ENCODE measurements at places on chromosomes 6 and 20.

GRCh38 chr6:11427091-11427722 is 110.3 kb upstream of the TMEM170B start:
- no peak for DNase-seq

GRCh38 chr6:116369540-116369939 is 1.2 kb upstream of the DSE start:
- no peak for DNase-seq

DNA sequence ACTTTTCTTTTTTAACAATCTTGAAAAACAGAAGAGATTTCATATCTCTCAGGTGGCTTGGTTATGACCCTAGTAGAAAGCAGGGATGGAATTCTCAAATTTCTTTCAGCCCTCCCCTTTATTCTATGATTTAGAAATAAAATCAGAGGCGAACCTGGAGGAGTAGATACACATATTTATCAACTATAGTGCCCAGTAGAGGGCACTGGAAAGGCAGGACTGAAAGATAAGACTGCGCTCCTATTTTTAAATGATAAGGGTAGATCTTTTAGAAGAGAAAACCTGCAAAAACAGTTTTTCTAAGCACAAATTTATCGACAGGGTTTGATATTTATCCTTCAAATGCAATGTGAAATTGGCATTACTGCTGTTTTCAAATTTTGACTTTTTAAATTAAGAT is 1296.6 kb downstream of the EPHA7 start:
- DNase-seq = no peak

- DNase-seq = no peak
Observed at GRCh38 chr6:7114744-7115458, 7.1 kb downstream of the RREB1 start.
